ENCODE measurements at places on chromosomes 13 and 19.

DNA sequence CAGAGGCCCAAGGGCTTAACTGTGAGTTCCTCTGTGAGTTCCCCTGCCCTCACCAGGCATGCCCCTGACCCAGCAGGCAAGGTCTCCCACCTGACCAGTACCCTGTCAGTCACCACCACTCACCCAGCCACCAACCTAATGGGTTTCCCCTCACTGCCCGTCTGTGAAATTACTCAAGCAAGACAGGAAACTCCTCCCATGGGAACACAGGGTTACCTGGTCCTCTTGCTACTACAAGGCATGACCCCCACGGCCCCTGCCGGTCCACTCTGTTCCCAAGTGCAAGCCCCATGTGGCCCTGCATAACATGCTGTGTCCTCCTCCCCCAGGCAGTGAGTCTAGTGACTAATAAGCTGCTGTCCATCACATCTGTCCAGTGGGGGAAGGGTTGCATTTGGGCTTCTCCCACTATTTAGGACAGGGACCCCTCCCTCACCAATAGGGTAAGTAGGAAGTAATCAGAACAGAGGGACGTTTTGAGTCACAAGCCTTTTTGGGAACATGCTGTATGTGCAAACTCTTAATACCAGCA lies 8.0 kb upstream of the DHRS12 start:
- no peak for DNase-seq

DNA sequence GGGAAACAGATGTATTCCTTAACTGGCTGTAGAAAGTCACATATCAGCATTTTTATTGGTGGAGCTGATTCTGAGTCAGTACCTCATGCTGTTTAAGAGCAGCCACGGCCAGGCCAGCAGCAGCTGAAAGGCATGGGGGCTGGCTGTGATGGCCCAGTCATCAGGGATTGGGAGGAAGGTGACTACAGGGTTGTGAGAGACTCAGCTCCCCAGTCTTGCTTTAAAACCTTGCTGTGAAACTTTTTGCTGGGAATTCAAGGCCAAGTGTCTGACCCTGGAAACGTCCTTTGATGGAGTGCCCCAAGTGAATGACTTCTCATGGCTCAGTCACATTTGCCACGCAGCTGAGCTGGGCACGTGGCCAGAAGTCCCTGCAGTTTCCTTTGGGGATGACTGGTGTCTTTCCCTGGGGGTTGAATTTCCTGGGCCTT lies 39.1 kb upstream of the RNF113B start:
- no peak for DNase-seq

GRCh38 chr13:68050761-68051160 lies 820.6 kb upstream of the PCDH9 start:
- no peak for DNase-seq

- DNase-seq = no peak
These were observed 77.0 kb downstream of the LRRC63 start for GRCh38 chr13:46288570-46289259.

- DNase-seq = no peak
These were observed 795.9 kb upstream of the PCDH9 start for GRCh38 chr13:68026077-68026476.

- no peak for DNase-seq
These were observed 311.7 kb downstream of the TBC1D4 start for GRCh38 chr13:75170311-75170710.

GRCh38 chr13:105247830-105248229 lies 1287.6 kb downstream of the EFNB2 start:
- no peak for DNase-seq

DNA sequence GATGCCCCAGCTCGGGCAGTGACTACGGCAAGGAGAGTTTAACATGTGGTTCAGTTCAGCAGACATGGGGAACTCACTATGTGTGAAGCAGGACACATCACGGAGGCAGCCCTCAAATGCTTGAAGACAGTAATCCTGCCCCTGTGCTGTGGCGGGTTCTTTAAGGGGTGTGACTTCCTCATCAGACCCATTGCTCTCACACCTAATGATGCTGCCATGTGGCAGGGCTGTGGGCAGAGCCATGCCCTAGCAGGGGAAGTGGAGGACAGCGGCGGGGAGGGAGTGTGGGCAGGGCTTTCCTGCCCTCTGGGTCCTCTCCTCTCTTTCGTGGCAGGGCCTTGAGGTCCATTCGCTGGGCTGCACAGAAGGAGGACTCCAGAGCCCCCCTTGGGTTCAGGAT lies 131.1 kb upstream of the GJB6 start:
- DNase-seq = no peak

- no peak for DNase-seq
These were observed 282.5 kb upstream of the HTR2A start for GRCh38 chr13:47179321-47179720.
